ENCODE measurements at places on chromosomes 2 and 18.

GRCh38 chr2:84942964-84943421 lies 28.0 kb upstream of the KCMF1 start:
- DNase-seq: no peak

DNA sequence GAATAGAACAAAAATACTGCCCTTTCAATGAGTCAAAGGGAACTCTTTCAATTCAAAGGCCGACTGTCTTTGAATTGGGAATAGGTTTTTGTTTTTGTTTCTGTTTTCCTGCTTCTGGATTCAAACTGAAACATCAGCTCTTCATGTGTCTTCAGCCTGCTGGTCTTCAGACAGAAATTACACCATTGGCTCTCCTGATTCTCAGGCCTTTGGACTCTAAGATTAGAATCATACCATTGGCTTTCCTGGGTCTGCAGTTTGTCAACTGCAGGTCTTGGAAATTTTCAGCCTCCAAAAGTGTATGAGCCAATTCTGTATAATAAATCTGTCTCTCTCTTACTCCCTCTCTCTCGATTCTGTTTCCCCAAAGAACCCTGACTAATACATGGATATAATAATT lies 31.1 kb downstream of the CTLA4 start:
- DNase-seq: no peak

DNA sequence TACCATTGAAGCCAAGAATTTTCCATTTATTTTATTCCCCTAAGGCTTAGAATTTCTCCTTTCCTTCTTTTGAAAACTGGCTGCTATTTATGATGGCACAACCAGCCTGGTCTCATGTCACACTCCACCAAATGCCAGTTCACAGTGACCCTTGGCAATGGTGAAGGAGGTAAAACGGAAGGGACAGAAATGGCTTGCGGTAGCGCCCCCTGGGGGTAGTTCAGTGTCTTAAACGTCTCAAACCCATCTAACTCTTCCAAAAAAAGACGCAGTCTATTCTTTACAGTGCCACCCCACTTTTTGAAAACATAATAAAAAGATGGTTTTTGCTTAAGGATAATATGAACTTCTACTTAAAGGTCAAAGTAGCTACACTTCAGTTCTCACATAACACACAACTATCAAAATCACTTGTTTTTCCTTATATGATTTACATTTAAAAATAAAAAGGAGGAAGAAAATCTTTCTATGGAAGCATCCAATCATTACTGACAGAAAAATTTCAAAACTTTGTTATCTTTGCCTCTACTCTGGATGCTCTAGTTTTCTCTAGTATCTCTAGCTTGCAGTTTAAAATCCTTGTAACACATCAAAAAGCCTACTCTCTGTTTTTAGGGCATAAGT lies 28.0 kb downstream of the PNO1 start:
- DNase-seq: no peak

DNA sequence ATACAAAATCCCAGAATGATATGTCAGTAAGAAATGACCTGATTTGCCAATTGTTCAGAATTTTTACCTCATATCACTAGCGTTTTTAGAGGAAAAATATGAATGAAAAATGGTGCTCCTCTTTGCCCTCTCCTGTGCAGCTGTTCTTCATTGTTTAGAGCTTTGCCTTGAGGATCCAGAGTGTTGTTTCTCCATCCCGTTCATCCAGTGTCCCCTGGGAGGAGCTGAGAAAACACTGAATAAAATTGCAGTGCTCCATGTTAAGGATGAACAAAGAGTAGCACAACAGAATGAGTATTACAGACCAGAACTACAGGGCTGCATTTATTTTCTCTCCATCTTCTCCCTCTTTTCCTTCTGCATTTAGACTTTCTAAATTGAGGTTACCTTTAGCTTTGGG lies 133.1 kb downstream of the ADCYAP1 start:
- no peak for DNase-seq

DNA sequence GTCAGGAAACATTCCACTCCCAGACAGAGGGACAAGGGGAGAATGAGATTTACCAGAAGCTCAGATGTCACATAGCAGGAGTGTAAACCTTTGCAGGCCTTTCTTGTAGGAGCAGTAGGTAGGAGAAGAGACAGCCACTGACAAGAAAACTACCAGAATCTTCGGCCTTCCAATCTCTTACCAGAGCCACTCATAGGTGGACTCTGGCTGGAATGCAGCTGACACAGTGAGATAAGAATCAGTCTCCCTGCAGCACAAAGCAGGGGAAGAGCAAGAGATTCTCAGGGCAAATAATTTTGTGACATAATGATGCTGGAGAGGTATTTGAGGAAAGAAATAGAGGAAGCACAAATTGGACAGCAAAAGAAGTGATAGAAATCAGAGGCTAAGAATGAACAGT lies 1534.5 kb downstream of the DPP10 start:
- no peak for DNase-seq

DNA sequence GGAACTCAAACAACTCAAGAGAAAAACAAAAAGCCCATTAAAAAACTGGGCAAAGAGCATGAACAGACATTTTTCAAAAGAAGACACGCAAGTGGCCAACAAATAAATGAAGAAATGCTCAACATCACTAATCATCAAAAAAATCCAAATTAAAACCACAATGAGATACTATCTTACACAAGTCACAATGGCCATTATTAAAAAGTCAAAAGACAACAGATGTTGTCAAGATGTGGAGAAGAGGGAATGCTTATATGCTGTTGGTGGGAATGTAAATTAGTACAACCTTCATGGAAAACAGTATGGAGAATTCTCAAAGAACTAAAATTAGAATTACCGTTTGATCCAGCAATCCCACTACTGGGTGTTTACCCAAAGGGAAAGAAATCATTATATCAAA lies 15.1 kb downstream of the LMAN1 start:
- no peak for DNase-seq

- DNase-seq: no peak
Measured at GRCh38 chr18:46042571-46043123, 29.4 kb downstream of the PSTPIP2 start.

DNA sequence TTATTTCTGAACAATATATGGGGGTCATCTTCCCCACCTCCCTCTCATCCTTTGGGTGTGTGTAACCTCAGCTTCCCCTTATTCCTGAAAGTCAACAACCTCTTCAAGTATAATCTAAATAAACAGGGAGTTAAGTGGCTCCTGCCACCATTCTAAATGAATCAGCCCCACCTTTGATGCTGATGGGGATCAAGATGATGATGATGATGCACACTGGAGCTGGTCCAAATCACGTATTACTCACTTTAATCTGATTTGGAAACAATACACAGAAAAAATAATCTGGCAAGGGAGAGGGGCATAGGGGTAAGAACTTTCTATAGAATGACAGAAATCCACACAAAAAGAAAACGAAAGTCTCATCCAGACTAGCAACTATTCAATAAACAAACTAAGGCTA lies 7.1 kb downstream of the ACVR1 start:
- DNase-seq: no peak

DNA sequence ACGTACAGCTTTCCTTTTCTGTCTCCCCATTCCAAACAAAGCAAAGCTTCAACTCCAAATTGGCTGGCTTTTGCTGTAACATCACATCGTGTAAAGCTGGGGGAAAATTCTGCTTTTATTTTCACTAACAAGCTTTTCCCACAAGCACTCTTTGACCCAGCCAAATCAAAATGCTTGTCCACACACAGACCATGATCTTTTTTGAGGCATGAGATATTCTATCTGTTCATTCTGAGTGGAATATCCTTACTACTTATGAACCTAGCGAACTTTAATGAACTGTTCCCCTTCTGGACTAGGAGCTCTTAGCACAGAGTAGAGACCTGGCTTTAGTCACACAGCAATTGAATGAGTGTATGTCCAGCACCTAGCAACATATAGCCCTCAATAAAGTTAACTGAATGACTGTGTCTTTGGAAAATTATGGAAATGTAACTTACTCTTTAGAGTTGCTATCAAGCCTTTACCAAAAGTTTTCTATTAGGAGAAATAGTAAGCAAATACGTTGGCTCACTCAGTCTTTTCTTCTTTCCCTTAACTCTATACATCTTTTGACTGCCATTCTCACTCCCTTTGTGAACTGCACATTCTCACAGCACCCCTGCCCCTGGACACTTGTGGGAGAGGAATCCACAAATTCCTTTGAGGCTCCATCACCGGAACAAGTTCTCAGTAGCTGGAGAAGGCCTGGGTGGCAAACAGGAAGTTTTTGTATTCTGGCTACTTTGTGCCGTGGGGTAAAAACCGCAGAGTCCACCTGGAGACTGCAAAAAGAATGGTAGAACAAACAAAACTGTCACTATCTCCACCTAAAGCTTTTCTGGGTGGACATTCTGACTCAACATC lies 1.3 kb upstream of the UBE2E3 start:
- peak; percentile 74 for DNase-seq

GRCh38 chr2:203897544-203897943 lies 30.0 kb downstream of the CTLA4 start:
- no peak for DNase-seq

- peak; percentile 57 for DNase-seq
Measured at GRCh38 chr2:45315861-45316260, 295.2 kb downstream of the SRBD1 start.

- no peak for DNase-seq
Measured at GRCh38 chr2:11863103-11863502, 116.7 kb downstream of the LPIN1 start.

DNA sequence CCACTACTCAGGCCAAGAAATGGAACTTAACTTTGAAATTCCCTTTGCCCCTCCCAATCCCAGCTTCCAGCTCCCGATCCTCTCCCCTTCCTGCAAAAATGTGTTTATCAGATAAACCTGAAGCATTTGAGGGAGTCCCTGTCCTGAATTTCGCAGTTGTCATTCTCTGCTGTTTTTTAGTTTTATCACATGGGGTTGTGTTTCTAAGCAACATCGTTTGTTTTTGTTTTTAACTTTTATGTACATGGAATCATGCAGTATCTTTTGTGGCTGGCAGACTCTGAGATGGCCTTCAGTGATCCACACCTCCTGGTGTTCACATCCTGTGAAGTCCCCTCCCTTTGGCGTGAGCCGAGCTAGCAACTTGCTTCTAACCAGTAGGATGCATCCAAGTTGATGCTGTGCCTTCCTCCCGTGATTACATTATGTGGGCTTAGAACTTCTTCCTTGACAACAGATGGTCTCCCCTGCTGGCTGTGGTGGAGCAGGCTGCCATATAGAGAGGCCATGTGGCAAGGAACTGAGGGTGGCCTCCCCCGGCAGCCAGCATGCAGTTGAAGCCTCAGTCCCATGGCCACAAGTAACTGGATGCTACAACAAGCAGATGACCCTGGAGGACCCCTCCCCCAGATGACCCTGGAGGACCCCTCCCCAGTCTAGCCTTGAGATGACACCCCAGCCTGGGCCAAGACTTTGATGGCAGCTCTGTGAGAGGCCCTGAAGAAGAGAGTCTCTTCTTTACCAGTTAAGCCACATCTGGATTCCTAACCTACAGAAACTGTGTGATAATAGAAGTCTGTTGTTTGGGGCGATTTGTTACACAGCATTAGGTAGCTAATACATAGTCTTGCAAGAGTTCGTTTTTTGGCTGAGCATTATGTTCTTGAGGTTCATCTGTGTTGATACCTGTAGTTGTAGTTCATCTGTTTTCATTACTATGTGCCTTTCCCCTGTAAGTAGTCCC lies 27.7 kb downstream of the SH3BP4 start:
- no peak for DNase-seq

DNA sequence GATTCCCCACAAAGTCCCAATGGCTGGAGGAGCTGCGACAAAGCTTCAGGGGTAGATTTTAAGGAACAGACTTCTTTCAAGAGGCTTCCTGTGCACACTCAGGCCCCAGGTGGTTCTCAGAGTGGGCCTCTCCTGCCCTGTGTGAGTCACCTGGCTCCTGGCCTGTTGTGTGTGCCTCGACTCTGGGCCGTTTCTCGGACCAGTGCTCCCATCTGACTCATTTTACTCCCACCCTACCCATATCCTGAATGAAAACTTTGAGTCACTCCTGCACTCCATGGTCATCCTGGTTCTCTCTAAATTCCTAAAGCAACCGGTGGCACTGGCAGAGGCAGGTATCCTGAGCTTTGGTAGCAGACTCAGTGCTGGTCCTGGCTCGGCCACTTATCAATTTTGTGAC lies 84.1 kb downstream of the CELF4 start:
- DNase-seq: no peak

GRCh38 chr2:36296798-36297197 lies 58.8 kb upstream of the CRIM1 start:
- no peak for DNase-seq

GRCh38 chr2:33131749-33132148 lies 185.0 kb downstream of the LTBP1 start:
- no peak for DNase-seq

GRCh38 chr2:156511122-156511521 lies 74.9 kb downstream of the GPD2 start:
- no peak for DNase-seq

DNA sequence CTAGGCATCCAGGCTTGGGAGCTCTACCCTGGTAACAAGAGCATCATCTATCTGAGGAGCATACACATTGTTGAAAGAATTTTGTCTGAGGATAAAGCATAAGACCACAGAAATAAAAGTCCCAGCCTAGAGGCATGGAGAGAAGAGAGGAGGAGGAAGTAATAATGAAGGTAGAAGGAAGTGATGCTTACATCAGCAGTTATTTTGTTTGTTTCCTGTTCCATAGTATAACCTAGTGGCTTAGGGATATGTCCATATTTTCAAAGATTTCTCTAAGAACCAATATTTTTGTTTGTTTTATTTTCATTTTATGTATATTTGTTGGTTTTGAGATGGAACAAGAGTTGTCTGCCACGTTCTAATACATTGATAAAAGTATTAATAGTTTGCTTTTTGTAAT lies 407.4 kb upstream of the SETBP1 start:
- DNase-seq: no peak

DNA sequence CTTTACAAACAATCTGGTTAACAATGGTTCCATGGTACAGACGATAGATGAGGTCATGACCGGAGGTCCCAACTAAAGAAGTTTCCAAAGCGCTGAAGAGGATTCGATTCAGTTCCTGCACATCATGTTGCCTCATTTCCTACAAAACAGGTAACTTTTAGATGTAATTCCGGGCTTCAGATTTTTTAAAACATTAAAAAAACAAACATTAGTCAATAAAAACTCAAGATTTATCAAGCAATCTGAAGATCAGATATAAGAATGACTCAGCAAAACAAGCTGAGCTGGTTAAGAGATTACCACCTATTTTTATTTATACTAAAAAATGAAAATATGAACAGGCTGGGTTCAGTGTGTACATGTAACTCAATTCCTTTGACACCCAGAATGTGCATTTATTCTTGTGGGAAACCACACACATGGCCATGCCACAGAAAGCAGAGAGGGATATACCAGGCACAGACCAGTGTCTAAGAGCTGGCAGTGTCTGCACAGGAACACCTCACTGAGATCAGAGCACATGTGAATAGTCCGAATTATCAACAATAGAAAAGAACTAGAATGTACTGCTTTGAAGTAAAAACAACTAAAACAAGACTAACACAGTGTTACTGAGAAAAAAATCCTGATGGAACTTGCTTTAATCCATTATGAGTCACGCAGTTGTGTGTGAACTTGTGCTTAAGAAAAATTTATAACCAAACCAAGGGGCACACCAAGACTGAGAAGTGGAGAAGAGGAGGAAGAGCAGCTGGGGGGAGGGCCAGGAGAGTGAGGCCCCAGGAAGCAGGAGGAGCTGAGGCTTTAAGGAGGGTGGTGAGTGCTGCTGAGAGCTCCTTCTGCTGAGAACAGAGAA lies 9.5 kb downstream of the USP40 start:
- peak; percentile 61 for DNase-seq

- DNase-seq: no peak
Measured at GRCh38 chr2:151974988-151975387, 123.9 kb downstream of the CACNB4 start.
